Posterior vena cava (tissue), 2 donors: ENCODE measurements at places on chromosomes 1 and 21. TPM values are rescaled to one million over a fixed set of nuclear protein-coding genes. Genes with fewer than 3 reads are reported as not detected.
A peak's percentile ranks its signal among the peaks of the same experiment; 100 is the strongest.

CYP4A11 gene
- total RNA-seq, result not detected

CLCA1 gene
- not detected for total RNA-seq

ADORA3 gene
- 17.5 TPM for total RNA-seq

LCE5A gene
- not detected for total RNA-seq

NR1I3 gene
- not detected for total RNA-seq

DMRTA2 gene
- total RNA-seq, result not detected

GBP2 gene
- 71.9 TPM for total RNA-seq

CD84 gene
- total RNA-seq, result 6.9 TPM

ASTN1 gene
- total RNA-seq, result 0.19 TPM

ZYG11B gene
- 33.1 TPM for total RNA-seq

TCEA3 gene
- total RNA-seq, result 23.0 TPM

DNA sequence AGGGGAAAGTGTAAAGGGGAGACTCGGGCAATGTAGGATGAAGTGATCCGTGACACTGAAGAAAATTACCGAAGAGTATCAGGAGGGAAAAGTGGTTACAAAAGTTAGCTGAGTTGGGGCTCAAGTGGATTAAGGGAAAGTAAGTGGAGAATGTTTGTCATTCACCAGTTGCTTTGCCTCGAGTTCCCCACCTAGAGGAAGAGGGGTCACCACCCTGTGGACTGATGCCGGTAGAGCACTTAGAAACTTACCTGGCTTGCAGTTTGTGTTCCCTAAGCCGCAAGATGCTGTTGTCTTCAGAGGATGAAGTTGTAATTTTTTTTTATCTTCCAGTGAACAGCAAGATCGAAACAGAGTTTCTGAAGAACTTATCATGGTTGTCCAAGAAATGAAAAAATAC is 1.0 kb downstream of the PER3 start:
- DNase-seq, result no peak

DNA sequence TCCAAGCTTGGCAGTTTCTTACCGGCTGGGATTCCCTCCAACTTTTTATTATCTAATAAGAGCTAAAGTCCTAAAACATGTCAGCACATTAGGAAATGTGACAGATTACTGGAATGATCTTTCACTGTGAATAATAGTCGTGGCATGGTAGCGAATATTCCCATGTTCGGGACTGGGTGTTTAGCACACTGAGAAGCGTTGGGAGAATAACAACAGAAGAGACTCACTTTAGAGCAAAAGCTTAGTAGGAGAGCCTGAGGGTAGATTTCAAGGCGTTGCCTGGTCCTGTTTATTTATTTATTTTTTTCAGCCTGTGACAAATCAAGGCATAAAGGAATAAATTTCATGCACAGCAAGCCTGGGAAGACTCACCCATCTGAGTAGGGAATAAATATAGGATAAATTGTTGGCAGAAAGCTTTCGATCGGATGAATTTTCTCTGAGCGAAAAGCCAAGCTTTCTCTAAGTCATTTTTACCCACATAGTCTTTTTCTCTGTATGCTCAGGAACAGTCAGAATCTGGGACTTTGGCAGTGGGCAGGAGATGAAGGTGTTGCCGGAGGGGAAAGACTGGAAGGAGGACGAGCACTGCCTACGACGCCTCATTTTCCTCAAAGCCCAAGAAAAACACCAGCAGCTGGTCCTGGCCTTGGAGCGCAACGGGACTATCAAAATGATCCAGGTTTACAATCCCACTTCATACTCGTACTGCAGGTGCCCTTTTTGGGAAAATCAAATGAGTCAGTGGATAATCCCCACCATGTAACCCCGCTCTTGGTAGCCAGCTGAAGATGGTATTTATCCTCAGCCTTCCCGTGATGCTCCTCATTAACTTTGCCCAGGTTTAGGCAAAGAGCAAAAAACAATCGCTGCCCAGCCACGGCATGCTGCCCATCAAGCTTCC is 97.2 kb downstream of the WDR64 start:
- no peak for DNase-seq

DNA sequence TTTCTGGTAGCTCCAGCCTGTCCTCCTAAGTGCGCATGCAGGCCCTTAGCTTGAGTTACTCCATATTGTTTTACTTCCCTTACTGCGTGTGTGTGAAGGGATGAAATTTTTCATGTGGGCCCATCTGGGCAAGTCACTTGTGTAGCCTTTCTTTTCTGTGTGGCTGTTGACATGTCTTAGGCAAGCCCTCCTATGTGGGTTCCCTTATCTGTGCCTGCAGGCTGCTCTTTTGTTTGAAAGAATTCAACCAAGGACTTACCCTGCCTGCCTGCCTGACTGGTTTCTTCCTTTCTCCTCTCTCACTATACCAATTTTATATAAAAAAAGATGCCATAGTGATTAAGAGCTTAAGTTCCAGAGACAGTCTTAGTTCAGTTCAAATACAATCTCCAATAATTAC is 249.3 kb downstream of the ATG4C start:
- DNase-seq, result no peak

- DNase-seq, result no peak
Observed at GRCh38 chr1:107687849-107688753, 276.9 kb downstream of the VAV3 start.

DNA sequence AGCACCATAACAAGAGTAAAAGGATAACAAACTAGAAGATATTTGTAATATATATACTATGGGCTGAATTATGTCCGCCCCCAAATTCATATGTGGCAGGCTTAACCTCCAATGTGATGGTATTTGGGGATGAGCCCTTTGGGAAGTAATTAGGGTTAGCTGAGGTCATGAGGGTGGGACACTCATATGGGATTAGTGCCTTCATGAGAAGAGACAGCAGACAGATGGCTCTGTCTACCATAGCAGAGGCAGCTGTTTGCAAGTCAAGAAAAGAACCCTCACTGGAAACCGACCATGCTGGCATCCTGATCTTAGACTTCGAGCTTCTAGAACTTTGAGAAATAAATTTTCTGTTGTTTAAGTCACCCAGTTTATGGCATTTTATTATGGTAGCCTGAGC is 303.6 kb downstream of the LMO4 start:
- DNase-seq, result no peak

GRCh38 chr21:35026617-35027562 is 22.2 kb downstream of the RUNX1 start:
- peak; percentile 93 for DNase-seq

- no peak for DNase-seq
Observed at GRCh38 chr1:67274623-67275325, 32.9 kb upstream of the IL12RB2 start.

- DNase-seq, result no peak
Observed at GRCh38 chr21:46308431-46308830, 15.2 kb downstream of the C21orf58 start.

- DNase-seq, result no peak
Observed at GRCh38 chr1:19369396-19370090, 57.4 kb downstream of the SLC66A1 start.

- no peak for DNase-seq
Observed at GRCh38 chr1:111148376-111148881, 8.4 kb downstream of the CEPT1 start.

- no peak for DNase-seq
Observed at GRCh38 chr1:92907949-92908684, 53.1 kb downstream of the DIPK1A start.

GRCh38 chr1:160767395-160768294 is 28.3 kb upstream of the LY9 start:
- DNase-seq, result no peak

DNA sequence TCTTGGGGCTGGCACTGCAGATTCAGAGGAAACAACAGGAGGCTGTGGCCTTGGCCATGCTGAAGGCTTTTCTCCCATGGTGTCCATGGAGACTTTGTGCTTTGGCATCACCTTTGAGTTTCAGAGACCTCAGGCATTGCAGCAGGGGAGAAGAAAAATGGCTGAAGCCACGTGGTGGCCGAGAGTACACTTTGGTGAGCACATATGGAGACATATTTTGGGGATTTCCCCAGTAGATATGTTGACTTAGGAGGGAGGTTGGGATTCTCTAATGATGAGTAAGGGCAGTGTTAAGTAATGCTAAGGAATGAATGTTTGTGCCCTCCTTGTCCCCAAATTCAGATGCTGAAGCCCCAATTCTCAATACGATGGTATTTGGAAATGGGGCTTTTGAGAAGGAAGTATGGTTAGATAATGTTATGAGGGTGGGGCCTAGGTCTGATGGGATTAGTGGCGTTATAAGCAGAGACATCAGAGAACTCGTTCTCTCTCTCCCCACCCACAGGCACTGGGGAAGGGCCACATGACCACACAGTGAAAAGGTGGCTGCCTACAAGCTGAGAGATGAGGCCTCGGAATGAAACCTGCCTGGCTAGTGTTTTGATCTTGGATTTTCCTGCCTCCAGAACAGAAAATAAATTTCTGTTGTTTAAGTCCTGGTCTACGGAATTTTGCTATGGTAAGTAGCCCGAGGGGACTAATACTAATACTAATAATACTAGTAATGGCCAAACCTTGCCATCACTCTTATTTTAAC is 98.6 kb downstream of the TBX19 start:
- no peak for DNase-seq

DNA sequence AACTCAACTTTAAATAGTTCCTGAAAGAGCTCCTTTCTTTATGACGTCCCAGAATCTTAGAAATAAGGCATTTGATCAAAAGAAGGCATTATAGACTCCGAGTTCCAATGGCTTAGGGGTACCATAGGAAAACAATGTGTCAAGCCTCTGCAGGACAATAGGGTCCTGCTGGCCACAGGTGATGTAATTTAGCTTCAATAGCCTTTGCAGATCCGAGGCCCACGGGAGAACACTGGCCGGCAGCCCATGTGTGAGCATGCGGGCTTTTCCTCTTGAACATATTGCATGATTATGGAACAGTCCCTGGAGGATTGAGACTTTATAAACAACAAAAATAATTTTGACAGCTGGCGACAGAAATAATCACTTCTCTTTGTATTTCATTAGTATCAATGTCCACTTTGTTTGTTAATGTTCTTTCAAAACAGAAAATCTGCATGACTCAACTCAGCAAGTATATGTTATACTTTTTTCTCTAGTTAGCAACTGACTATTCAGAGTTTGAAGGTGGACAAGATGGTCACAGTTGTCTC is 49.0 kb upstream of the NR5A2 start:
- DNase-seq, result no peak

GRCh38 chr1:63797056-63797726 is 23.4 kb downstream of the ROR1 start:
- DNase-seq, result no peak

DNA sequence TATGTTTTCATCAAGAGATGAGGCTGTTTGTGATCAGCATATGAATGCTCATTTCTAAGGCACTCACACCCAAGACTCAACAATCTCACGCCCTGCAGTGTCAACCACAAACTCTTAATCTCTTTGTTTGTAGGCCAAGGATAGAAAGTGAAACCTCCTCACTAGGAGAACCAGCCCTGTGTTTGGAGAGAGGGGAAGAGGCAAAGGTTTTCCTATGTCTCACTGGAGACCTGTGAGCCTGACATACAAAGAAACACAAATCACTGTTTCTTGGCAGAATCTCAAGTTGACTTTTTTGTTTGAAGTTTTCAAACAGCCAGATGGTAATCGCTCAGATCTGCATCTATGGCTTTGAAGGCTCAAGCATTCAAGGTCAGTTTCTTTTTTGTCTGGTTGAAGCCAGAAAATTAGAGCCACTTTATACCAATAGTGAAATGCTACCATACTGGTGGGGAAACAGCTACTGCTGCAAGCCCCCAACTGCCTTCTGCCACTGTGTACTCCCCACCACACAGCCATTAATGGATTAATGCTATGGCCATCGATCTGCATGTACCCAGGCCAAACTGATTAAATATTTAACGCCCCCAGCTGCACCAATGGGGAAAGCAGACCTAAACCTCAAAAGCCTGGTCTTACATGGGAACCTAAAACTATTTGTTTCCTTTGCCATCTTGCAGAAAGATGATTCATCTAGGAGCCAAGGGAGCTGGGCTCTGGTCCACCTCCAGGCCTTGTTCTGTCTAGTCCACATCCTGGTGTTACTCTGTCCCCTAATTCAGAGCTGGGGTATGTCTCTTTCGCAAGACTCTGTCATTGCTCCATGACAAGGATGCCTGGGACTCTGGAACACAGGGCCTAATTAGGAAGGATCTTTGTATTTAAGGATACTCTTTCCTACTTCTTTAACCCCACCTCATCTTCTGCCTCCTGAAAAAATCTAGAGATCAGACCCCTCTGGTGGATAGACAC is 16.3 kb downstream of the PDZK1 start:
- DNase-seq, result no peak

DNA sequence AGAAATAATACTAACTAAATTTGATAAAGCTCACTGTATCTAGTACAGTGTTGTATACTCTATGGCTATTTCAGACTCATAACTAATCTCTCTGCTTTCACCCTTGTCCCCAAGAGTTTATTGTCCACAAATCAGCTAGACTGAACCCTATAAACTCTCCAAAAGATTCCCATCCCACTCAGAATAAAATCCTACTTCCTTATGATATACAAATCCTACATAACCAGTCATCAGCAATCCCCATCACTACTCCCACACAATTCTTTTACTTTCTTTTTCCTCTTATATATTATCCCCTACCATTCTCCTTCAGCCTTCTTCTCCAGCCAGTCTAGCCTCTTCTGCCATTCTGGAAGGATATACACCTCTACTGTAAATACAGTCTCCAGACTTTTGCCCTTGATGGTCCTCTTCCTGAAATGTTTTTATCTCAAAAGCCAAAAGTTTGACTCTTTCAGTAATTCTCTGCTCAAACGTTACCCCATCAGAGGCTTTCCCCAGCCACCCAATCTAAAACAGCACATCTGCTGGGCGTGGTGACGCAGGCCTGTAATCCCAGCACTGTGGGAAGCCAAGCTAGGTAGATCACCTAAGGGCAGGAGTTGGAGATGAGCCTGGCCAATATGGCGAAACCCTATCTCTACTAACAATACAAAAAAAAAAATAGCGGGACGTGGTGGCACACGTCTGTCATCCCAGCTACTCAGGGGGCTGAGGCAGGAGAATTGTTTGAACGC is 41.6 kb downstream of the ABL2 start:
- no peak for DNase-seq

- DNase-seq, result peak; percentile 82
Observed at GRCh38 chr1:228164561-228165371, 838 bp upstream of the IBA57 start.

GRCh38 chr1:61844006-61844405 is 101.7 kb downstream of the PATJ start:
- no peak for DNase-seq

DNA sequence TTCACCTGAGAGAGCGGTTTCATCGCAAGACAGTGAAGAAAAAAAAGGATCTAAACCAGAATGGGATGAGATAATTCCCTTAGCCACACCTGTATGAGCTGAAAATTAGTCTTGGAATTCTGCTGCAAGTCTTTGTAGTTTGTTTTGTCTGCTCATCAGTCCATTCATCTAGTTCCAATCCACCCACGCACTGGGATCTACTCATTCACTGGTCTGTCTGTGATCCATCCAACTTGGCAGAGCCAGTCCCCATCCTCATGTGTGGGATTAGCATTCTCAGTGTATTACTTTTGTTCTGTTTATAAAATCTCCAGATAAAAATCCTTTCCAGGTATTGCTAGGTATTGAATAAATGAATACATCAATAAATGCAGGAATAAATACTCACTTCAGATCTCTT is 266.5 kb upstream of the USP24 start:
- no peak for DNase-seq
